Left ventricle myocardium superior (tissue), 1 donor: ENCODE measurements at places on chromosomes 4 and X. TPM values are rescaled to one million over a fixed set of nuclear protein-coding genes. Genes with fewer than 3 reads are reported as not detected.

- DNase-seq = peak; percentile 26
Observed at GRCh38 chrX:103253608-103254007, 1.3 kb downstream of the TCEAL8 start.

Gene DCAF8L1
- not detected for total RNA-seq

- no peak for DNase-seq
Observed at GRCh38 chr4:76430519-76431388, 4.3 kb upstream of the SHROOM3 start.

- no peak for DNase-seq
Observed at GRCh38 chr4:111434586-111434985, 710.7 kb upstream of the FAM241A start.

GRCh38 chrX:6383488-6383887, 151.4 kb downstream of the VCX3A start:
- no peak for DNase-seq

- DNase-seq = no peak
Observed at GRCh38 chr4:177699365-177700213, 257.4 kb upstream of the AGA start.
